Stimulated activated naive CD4-positive, alpha-beta T cell treated with Interleukin-2 at 50 U/mL for 16 hours (primary cell): ENCODE measurements at places on chromosomes 2 and 18.

DNA sequence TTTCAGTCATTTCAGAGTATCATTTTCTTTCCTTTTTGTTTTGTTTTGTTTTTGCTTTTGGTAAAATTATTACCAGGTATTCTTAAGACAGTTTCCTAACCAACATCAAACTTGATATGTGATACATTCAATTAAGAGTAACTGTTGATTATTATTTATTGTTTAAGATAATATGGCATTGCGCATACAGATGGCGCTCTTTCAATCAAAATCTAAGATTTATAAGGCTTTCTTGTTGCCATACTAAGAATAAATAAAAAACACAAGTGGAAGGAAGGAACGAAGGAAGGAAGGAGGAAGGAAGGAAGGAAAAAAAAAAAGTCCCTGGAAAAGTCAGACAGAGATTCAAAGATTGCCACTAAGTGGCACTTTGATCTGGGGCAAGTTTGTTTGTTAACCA, 1308.7 kb upstream of the FAM98A start:
- DNase-seq: no peak

GRCh38 chr2:161138429-161138828, 21.8 kb upstream of the TANK start:
- peak; percentile 13 for DNase-seq

DNA sequence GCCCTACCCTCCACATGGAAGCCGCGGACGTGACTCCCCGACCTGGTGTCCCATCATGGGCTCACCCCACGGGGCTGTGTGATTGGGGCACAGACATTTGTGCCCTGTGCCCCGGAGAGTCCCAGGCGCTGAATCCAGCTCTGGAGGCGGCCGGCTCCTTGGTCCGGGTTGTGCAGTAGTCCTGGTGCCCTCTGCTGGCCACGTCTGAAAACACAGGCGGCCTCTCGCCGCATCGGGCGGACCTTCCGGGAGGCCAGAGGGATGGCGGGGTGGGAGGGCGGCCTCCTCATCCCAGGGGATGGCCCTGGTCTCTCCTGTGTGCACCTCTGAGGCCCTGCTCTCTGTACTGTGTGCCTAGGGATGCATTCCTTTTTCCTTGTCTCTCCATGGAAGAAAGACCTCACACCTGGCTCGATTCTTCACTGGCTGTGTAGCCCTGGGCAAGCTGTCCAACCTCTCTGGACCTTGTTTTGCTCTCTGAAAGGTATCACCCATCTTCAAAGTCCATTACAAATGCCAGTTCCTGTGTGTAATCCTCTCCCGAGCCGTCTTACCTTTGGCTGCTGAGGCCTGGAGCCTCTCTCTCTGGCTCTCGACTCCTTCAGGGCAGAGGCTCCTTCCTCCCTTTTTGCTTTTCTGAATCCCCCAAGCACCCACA, 27.6 kb downstream of the CELF4 start:
- no peak for DNase-seq

DNA sequence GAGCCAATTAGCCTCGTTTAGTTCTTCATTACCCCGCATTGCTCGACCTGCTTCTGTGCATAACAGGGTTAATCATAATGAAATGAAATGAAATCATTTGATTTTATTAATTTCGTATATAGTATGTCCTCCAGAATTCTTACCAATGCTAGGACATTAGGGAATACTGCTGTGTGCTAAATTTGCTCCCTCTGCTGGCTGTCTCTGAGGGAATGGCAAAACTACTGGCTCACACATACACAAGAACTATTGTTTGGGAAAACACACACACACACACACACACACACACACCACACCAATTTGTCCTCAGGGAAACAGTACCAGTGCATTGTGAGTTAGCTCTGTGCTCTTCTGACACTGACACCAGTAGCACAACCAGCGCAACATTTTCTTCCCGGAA, 273.3 kb upstream of the TCF4 start:
- no peak for DNase-seq

DNA sequence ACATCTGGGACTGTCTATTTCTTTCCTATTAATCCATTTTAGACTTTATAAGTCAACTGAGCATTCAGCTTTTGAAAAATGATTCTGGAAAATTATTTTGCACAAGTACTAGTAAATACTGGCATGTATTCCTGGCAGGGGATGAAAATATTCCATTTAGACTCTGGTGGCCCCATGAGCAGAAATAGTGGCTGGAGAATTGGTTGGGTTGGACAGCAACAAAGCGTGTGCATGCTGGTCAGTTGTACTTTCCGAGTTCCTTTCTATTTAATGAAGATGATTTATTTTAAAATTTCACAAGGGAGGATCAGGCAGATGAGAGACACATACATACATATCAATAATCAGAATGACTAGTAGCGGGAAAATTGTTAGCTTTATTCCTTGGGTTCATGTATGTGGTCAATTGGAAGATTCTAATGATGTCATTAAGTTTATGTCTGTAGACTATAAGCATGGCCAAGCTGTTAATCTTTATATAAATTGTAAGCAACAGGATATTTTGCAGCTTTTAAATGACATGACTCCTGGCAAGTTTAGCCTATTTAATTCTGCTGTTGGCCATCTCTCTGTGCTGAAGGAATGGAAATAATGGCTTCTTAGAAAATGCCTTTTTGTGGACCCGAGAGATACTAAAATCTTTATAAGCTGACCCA, 541.6 kb downstream of the SLC4A3 start:
- DNase-seq: no peak

GRCh38 chr18:74902147-74902455, 304.4 kb downstream of the ZNF407 start:
- DNase-seq: no peak

GRCh38 chr18:42228581-42228980, 273.5 kb downstream of the PIK3C3 start:
- DNase-seq: no peak

GRCh38 chr2:105409717-105410116, 10.9 kb upstream of the FHL2 start:
- no peak for DNase-seq

DNA sequence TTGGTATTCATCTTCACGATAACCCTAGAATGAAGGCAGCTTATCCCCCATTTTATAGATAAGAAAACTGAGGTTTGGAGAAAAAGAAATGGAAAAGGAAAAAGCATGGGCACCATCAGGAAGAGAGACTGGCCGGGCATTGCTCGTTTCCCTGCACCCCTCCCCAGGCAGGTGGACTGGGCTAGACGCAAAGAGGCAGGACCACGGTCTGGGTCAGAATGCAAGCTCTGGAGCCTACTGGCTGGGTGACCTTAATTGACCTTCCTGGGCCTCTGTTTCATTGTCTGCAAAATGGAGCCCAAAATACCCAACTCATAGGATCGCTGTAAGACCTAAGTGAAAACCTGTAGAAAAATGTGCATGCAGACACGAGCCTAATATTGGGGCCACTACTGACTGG, 135.3 kb upstream of the GLI2 start:
- DNase-seq: no peak

- DNase-seq: no peak
Observed at GRCh38 chr2:224666951-224667553, 49.1 kb downstream of the CCDC195 start.

GRCh38 chr2:178718283-178718682, 88.9 kb downstream of the TTN start:
- no peak for DNase-seq

GRCh38 chr2:217703999-217704398, 298.8 kb downstream of the TNS1 start:
- DNase-seq: no peak

GRCh38 chr18:10002280-10002679, 88.5 kb downstream of the VAPA start:
- DNase-seq: no peak

GRCh38 chr2:190648289-190649034, 421 bp upstream of the NAB1 start:
- peak; percentile 83 for DNase-seq

GRCh38 chr2:12416600-12416999, 300.1 kb upstream of the TRIB2 start:
- DNase-seq: peak; percentile 43

DNA sequence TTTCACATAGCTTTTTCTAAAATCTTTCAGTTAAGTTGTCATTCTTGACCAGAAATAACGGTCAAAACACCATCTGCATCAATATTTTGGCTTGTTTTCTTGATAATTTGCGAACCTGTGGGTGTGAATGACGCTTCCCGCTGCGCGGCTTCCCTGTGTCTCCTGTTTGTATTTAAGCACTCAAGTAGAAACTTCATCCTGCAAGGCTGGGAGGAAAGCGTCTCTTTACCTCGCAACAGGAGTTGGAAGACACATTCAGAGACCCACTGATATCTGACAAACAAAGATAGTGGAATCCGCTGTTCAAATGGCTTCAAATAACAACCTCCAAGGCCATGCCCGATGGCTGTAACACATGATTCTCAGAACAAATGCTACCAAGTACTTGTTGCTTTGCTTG, 704.9 kb downstream of the DCDC2C start:
- no peak for DNase-seq

DNA sequence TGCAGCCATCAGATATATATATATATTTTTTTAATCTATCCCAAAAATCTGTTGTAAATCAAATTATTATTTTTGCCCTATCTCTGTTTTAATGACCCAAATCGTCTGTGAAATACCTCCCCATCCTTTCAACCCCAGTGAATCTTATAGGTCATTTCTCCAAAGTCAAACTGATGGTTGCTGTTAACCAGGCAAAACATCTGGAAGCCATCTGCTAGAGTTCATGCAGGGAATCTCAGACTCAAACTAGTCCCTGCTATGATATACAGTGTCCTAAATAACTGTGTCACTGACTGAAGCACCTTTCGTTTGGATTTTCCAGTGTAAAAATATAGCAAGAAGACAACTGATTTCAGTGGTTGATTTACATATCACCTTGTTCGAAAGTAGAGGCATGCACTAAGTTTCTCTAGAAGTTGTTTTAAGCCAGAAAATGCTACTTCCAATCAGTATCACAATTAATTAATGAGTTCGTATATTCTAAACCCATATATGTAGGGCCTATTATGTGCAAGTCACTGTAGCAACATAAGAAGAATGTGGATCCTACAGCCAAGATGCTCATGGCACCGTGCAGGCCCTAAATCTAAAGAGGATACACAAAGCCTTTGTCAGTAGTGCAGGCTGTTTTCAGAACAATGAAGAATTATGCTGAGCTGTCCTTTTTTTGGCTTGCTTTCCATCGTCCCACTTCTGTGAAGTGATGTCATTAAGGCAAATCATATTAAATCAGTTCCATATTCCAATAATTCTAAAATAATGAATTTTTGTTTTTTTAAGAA, 566.0 kb downstream of the STK39 start:
- DNase-seq: no peak

DNA sequence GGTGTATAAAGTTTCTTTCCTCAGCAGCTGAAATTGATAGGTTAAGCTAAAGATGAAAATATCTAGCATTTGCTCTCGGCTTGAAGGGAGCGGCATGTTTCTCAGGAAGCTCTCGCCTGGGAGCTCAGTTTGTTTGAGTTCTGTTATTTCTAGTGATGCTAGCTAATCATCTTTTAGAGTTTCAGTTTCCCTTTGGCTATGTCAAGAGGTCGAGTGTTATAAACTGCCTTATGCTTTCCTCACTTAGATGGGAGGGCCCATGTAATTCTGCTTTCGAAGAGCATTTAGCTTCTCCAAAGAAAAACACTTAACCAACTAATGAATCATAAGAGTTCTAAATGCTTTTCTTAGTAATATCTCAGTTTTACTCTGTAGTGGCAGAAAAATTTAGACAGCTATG, 33.6 kb downstream of the PLCL1 start:
- no peak for DNase-seq

DNA sequence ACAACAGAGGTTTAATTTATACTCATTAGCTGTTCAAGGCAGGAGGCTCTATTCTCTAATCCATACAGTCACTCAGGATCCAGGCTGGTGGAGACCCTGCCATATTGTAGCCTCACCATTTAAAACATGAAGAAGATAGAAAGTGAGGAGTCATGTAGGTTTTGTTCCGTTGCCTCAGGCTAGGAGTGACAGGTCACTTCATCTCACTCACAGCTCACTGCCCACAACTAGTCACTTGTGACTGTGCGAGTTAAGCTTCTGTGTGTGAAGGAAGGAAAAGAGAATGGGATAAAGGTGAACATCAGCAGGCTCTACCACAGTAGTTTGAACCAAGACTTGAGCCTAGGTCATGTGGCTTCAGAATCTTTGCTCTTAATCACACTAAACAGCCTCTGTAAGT, 9.0 kb upstream of the IGFBP2 start:
- DNase-seq: no peak

GRCh38 chr2:55228226-55228563, 3.9 kb downstream of the CLHC1 start:
- no peak for DNase-seq

GRCh38 chr2:171952748-171953147, 30.5 kb downstream of the HAT1 start:
- DNase-seq: no peak

- no peak for DNase-seq
Observed at GRCh38 chr2:4354164-4354563, 650.8 kb downstream of the DCDC2C start.

- no peak for DNase-seq
Observed at GRCh38 chr2:48885841-48886240, 130.3 kb upstream of the LHCGR start.

GRCh38 chr18:41820784-41821183, 134.2 kb upstream of the PIK3C3 start:
- DNase-seq: no peak

GRCh38 chr18:3286159-3286558, 24.2 kb downstream of the MYL12B start:
- DNase-seq: no peak

GRCh38 chr2:77519888-77520506, 2.2 kb downstream of the LRRTM4 start:
- DNase-seq: no peak

DNA sequence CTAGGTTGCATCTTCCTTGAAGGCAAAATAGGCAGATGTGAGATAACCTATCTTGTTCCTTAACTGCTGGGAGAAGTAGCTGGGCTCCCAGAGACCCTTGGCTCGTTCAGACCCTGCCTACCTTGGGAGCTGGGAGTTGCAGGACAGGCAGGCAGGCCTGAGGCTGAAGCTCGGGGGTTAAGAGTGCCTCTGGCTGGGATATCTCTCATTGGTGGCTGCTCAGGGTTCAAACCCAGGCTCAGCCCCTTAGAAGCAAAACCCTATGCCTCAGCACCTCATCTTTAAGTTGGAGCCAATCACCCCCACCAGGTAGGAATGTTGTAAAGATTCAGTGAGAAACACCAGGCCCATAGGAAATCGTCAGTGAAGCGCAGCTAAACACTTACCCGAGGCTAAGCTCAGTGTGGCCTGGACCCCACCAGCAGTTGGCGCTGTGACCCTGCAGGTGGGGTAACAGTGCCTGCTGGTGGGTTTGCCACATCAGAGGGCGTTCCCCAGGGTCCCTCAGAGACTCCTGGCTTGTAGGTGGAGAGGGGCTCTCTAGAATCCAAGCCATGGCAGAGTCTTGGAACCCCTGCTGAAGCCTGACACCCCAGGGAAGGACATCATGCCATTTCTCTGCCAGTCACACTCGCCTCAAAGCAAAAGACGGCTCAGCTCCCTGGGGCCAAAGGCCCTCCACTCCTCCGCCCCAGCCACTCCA, 54.6 kb upstream of the GPR17 start:
- peak; percentile 24 for DNase-seq

DNA sequence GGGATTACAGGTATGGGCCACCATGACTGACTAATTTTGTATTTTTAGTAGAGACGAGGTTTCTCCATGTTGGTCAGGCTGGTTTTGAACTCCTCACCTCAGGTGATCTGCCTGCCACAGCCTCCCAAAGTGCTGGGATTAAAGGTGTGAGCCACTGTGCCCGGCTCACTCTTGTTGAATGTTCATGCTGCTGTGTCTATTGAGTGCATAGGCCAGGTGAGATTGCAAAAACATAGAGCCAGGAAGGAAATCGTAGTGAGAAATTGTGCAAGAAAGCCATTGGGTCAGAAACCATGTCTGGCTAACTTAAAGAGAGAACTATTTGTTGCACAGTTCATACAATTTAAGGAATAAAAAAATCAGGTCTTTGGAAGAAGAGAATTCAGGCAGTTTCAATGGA, 45.5 kb upstream of the FZD5 start:
- no peak for DNase-seq
